SJCRH30 (cell line): ENCODE measurements at places on chromosomes 7 and 10. TPM values are rescaled to one million over a fixed set of nuclear protein-coding genes. Genes with fewer than 3 reads are reported as not detected.

The DYDC2 gene
- 0.13 TPM in 1 of 2 replicates, not detected in the other for total RNA-seq

The EPHA1 gene
- total RNA-seq = 0.32 and 1.0 TPM in 2 replicates

The XRCC2 gene
- total RNA-seq = 37.3 and 45.0 TPM in 2 replicates

The FGFBP3 gene
- total RNA-seq = 0.53 and 0.73 TPM in 2 replicates

The GPC2 gene
- total RNA-seq = 16.7 and 17.2 TPM in 2 replicates
